Spinal cord (tissue), 10 donors: ENCODE measurements at places on chromosomes 2 and 18. TPM values are rescaled to one million over a fixed set of nuclear protein-coding genes. Genes with fewer than 3 reads are reported as not detected.

DNA sequence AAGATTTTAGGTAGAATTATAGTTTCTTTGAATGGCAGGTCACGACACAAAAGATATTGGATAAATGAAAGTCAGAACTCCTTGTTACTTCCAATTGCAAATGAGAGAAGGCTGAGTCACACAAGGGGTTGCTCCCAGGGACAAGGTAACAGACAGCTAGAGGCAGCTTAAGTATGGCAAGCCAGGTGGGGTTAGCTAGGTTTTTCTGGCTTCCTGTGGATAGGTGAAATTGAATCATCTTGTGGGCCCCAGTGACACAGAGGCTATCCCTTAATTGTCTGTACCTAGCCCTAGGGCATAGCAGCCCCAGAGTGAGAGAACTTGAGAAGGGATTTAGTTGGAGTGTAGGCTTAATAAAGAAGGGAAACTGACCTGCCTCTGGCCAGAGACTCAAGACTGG, 407.7 kb upstream of the SLC8A1 start:
- DNase-seq: no peak

DNA sequence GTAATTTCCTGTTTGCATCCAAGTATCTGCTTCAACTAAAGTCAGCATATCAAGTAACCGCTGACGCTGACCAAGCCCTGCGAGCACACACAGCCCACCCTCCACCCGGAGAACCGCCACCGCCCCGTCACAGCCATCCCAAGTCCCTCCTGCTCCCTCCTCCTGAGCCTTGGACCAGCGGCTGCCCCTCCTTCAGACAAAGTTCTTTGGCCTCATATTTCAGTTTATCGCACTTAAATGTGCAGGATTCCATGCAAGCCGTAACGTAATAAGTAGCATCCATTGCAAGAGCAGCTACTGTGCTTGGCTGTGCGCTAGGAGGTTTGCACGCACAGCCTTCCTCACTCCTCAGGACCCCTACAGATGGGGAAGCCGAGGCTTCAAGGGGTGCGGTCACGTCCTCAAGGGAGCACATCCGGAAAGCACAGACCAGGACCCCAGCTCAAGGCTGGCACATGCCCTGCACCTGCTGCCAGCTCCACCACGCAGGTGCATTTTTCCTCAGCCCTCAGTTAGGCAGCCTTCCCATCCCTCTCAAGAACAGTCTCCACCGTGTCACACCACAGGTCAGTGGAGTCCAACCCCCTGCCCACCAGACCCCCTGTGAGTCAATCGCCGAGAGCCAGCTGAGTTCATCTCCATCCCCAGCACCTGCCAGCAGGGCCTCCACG, 17.1 kb downstream of the PXDN start:
- no peak for DNase-seq

TFPI gene
- total RNA-seq: 94.6 TPM

DNA sequence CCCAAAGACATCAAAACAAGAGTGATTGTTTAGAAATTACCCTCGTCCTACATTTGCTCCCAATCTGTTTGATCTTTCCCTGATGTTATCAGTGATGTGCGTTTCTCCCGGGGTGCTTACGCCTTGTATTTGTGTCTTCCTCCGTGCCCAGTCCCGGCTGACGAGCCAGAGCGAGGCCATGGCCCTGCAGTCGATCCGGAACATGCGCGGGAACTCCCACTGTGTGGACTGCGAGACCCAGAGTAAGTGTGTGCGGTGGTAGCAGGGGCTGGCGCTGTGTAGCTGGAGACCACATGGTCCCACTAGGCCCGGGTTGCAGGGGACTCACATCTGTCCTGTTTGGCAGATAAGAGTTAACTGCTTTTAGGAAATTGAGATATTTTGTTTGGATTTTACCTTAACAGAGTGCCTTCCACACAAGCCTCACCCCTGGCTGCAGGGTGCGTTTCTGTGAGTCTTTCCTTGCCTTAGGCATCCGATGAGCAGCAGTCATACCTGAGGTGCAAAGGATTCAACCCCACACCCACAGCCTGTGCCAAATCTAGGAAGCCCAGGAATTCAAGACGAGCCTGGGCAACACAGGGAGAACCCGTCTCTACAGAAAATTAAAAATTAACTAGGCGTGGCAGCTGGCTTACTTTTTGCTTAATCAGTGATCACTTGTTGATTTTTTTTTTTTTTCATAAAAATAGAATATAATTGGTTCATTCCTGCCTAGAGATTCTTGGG, 127.4 kb downstream of the GBX2 start:
- DNase-seq: no peak

GDF7 gene
- 1.7 TPM for total RNA-seq

POTEJ gene
- 0.11 TPM for total RNA-seq

CYS1 gene
- total RNA-seq: 2.2 TPM

DNA sequence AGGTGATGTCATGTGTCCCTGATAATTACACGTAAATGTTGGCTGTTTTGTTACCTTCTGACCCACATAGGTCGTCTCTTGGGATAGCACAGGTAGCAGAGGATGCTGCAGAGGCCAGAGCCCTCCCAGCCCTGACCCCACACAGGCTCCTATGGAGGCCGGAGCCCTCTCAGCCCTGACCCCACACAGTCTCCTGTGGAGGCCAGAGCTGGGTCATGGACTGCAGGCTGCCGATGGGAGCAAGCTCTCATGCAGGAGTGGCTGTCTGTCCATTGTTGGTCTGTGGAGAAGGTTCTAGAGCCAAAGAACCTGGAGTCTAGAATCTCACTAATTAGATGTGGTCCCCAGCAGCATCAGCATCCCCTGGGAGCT, 155.5 kb downstream of the LDLRAD4 start:
- no peak for DNase-seq

- no peak for DNase-seq
Observed at GRCh38 chr2:145739681-145740080, 1219.8 kb upstream of the ZEB2 start.

- no peak for DNase-seq
Observed at GRCh38 chr18:48589797-48590519, 51.1 kb downstream of the CTIF start.

- no peak for DNase-seq
Observed at GRCh38 chr2:86253424-86253823, 54.2 kb downstream of the MRPL35 start.

VSNL1 gene
- total RNA-seq: 58.6 TPM

GRCh38 chr2:144325086-144325485, 194.8 kb downstream of the ZEB2 start:
- no peak for DNase-seq

DNA sequence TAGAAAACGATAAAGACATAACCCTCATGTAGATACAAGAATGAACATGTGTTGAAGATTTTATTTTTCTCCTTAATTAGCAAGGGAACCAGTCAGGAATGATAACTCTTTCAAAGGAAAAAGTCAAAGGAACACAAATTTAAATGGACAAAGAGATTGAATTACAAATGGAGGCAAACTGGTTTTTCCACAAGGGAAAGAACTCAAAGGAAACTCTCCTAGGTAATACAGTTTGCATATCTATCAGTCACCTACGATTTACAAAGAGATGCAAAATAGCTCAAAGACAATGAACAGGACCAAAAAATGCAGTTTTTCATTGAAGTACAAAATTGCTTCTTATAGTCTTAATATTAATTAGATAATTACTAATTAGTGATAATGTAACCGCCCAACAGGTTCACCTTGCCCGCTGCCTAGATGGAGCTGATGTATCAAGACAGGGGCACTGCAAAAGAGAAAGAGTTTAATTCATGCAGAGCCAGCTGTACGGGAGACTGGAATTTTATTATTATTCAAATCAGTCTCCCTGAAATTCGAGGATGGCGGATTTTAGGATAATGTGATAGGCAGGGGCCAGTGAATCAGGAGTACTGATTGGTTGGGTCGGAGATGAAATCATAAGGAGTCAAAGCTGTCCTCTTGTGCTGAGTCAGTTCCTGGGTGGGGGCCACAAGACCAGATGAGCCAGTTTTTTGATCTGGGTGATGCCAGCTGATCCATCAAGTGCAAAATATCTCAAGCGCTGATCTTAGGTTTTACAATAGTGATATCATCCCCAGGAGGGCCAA, 151.0 kb downstream of the TMEM17 start:
- no peak for DNase-seq

GRCh38 chr18:6018671-6019070, 123.3 kb upstream of the TMEM200C start:
- peak; percentile 55 for DNase-seq

- no peak for DNase-seq
Observed at GRCh38 chr2:25000503-25001324, 29.0 kb upstream of the DNAJC27 start.

DNA sequence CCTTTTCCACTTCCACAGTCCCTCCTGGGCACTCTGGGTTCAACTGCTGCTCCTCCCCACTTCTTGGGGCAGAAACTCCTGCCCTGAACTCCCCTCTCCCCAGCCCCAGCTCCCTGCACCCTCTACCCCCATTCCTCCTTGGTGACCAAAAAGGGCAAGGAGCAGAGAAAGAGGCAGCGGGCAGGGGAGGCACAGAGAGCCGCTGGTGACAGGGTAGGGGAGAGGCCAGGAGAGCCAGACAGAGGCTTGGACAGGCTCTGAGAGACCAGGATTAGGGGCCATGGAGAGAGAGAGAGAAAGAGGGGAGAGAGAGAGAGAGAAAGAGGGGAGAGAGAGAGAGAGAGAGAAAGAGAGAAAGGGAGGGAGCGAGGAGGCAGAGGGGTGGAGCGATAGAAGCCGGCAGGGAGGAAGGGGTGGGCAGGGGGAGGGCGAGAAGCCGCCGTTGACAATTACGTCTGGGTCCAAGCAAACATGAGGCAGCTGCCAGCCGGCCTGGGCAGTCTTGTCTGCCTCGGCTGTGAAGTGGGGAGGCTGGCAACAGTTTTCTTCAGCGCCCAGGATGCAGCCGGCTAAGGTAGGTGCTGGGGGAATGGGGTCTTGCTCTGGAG, at the start of gene KCNIP3:
Gene KCNIP3 (plus strand): TSS at position 468 of the 608 bp plus-strand sequence. CDS start 92 bp downstream, at position 560.
- DNase-seq: no peak

DUSP19 gene
- 5.7 TPM for total RNA-seq

DNA sequence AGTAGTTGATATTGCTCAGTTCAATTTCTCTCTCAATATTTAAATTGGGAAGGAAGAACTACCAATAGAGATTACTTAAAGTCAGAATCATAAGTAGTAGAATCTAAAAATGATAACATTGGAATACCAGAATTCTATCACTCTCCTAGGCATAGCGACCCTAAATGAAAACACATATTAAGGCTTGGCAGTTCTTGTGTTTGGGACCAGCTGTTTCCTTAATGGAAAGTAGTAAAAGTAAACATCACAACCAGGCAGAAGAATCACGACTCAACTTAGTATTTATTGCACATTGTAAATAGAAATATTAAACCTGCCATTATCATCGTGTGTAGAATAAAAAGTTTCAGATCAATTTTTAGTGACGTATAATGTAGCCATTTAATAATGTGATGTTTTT, 117.5 kb downstream of the SPHKAP start:
- no peak for DNase-seq

FAM168B gene
- total RNA-seq: 76.0 TPM

- no peak for DNase-seq
Observed at GRCh38 chr2:133717497-133717896, 149.2 kb upstream of the NCKAP5 start.

GRCh38 chr2:240579771-240580614, 6.5 kb upstream of the CAPN10 start:
- no peak for DNase-seq

DNA sequence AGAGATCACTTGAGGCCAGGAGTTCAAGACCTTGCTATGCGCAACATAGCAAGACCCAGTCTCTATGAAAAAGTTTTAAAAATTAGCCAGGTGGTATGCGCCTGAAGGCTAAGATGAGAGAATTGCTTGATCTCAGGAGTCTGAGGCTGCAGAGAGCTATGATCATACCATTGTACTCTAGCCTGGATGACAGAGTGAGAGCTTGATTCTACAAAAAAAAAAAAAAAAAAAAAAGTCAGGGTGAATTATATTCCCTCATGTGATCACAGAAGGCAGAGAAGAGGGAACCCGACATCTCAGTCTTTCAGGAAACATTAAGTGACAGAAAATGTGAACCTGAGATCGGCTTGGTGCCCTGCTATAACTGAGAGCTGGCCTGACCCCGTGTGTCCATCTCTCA, 171.2 kb upstream of the MSH6 start:
- no peak for DNase-seq

ELP2 gene
- total RNA-seq: 96.0 TPM

LCT gene
- 0.06 TPM for total RNA-seq

DNA sequence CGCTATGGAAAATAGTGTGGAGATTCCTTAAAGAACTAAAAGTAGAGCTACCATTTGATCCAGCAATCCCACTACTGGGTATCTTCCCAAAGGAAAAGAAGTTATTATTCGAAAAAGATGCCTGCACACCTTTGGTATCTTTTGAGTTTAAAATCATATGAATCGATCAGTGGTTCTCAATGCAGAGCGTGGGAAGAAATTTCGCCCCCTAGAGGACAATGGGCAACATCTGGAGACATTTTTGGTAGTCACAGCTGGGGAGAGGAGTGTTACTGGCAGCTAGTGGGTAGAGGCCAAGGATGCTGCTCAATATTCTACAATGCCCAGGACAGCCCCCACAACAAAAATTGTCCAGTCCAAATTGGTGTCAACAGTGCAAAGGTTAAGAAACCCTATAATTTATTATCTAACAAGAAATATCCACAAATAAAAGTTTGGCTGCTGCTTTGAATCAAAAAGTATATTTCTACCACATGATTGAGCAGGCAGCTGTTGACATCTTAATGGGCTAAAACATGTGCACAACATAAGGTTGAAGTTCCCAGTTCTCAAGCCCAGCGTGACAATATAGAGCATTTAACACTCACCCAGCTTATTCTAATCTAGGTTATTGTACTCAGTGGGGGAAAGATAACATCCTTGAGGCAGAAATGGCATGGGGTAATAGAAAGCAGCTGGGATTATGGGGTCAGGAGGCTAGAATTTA, 425.7 kb downstream of the LRATD1 start:
- no peak for DNase-seq

DNA sequence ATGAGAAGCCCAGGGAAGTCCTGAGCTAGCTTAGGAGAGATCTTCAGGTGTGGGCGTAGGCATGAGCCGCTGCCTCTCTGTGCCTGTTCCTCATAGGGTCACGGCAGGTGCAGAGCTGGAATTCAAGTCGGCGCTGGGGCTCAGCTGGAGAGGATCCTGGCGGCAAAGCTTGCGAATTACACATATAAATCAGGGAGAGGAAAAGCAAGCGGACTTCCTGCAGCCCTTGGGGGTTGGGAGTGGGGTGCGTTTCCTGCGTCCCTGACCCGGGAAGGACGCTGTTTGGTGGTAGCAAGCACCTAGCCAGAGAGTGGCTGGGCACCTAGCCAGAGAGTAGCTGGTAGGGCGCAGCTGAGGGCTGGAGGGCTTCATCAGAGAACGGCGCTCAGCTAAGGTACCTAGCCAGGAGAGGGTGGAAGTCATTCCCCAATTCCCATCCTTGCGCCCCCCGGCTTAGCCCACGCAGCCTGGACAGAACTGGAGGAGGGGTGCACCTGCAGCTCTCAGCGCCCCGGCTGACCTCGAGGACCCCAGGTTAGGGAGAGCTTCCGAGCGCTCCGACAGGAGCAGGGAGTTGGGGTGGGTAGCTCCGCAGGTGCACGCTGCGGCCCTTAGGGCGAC, 459 bp upstream of the EFR3B start:
- DNase-seq: no peak

HOXD11 gene
- 1.4 TPM for total RNA-seq

GRCh38 chr2:144362401-144362800, 157.5 kb downstream of the ZEB2 start:
- no peak for DNase-seq

CREG2 gene
- total RNA-seq: 48.5 TPM
